ENCODE measurements at places on chromosomes 5 and 9.

DNA sequence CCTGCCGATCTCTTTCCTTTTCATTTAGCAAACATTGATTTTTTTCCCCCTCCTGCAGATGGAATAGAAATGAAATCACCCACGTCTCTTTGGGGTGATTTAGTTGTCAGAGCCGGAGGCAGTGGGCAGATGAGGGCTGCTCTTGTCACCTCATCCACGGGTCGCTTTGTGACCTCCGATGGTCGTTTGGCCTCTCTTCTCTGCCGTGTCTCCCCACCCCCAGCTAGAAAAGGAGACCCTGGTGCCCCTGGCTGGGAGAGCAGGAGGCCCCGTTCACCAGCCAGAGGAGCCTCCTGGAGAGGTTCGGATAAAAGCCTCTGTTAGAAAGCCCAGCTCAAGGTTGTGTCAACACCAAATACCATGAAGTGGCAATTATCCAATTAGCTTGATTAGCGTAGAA is 21.6 kb upstream of the RXRA start:
- DNase-seq = no peak

DNA sequence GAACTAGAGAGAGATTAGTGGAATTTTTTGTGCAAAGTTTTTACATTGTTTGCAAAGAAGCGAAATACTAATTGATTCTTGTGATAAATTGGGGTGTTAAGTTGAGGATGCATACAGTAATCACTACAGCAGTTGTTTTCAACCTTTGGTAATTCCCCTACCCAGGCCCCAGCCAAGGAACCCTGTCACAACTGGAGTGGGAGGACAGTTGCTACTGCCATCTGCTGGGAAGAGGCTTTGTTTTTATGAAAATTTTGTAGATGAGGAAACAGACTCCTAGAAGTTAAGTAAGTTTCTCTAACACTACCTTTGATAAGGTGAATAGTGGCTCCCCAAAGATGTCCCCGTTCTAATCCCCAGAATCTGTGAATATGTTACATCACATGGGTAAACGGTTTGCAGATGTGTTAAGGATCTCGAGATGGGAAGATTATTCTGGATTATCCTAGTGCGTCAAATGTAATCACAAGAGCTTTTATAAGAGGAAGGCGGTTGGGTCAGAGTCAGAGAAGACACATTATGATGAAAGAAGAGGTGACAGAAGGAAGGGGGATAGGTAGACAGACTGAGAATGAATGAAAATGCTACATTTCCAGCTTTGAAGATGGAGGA is 34.0 kb upstream of the PPP1R2B start:
- DNase-seq = no peak

DNA sequence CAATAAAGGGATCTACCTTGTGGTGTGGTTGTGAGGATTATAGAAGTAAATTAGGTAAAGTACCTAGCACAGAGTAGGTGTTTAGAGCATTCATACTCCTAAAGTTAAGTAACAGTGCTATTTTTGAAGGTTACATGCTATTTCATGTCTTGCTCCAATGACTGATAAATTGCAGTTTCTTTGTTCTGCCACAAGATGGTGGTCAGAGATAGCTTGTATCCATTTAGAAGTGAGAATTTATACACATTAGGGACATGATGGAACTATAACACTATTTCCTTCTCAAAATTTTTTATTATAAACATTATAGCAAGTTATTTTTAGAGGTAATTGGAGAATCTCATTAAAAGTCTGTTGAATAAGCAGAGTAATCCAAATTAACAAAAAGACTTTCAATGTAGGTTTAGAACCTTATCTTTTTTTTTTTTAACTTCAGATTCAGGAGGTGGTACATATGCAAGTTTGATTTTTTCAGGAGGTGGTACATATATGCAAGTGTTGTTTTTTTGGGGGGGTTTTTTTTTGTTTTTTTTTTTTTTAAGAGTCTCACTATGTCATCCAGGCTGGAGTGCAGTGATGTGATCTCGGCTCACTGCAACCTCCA is 17.1 kb downstream of the MTREX start:
- DNase-seq = no peak

GRCh38 chr5:135149956-135150723 is 116.1 kb upstream of the PITX1 start:
- no peak for DNase-seq

DNA sequence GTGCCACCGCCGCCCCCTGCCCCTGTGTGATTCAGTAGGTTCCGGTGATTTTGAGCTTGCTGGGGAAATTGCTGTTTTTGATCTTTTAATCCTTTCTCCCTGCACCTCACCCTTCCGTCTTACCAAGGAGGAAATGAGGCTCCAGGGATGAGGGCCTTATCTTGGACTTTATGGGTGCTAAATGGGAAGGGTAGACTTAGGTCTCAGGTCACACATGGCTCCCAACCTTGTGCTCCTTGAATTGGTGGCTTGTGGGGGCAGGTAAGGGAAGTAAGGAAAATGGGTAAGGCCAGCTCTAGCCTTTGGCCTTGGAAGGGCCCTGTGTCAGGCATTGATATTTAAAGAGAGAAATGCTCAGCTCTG is 1.9 kb downstream of the ERGIC1 start:
- no peak for DNase-seq

- no peak for DNase-seq
Measured at GRCh38 chr9:88753691-88754367, 218.9 kb downstream of the NXNL2 start.

DNA sequence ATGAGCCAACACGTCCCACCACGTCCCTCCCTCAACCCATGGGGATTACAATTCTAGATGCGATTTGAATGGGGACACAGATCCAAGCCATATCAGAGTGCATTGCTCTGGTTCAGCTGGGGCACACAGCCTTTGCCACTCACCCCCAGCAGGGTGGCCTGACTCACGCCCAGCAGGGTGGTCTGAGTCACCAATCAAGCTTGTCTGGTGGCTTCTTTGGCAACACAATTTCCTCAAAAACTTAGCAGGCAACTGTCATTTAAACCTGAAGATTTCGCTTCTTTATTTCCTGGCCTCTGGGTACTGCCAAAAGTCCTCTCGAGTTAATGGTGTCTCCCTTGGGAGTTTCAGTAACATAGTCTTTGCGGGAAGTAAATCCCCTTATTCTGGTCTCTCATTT is 16.3 kb upstream of the SEMA5A start:
- no peak for DNase-seq

GRCh38 chr5:129496864-129497595 is 36.9 kb downstream of the ADAMTS19 start:
- no peak for DNase-seq

- no peak for DNase-seq
Measured at GRCh38 chr5:149633476-149634350, 52.4 kb downstream of the ARHGEF37 start.

- DNase-seq = no peak
Measured at GRCh38 chr9:18857769-18858168, 175.2 kb downstream of the SAXO1 start.

GRCh38 chr9:70093944-70094343 is 50.3 kb downstream of the MAMDC2 start:
- DNase-seq = no peak

- DNase-seq = no peak
Measured at GRCh38 chr5:150491876-150492275, 16.1 kb upstream of the NDST1 start.

DNA sequence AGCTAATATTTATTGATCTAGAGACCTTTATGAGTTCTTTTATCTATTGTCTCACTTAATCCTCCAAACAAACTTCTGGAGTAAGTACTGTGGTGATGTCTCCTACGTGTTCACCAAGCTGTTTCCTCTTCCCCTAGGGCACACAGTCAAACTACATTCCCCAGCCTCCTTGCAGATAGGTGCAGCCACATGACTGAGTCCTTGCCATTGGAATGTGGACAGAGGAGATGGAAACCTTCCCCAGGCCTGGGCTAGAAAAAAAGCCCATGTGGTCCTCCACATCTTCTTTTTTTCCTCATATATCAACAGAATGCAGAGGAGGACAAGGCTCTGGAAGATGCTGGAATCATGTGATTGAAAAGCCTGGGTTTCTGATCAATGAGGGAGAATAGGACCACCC is 88.0 kb downstream of the ANKRD55 start:
- no peak for DNase-seq

DNA sequence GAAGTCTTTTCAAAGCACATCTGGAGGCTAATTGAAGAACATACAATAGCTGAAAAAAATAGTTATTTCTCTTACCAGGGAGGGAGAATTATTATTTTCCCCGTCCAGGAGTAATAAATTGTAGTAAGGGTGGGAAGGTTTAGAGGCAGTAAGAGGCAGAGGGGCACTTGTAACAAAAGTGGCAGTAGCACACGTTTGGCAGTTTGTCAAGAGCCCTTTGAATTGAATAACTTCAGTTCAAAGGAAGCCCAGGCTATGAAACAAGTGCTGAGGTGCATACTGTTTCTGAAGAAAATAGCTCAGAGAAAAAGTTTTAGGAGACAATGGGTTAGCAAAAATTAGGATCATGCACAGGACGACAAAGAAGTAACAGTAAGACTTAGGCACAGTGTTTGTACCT is 451.3 kb downstream of the LRRC70 start:
- DNase-seq = no peak

GRCh38 chr9:128714586-128715435 is 9.1 kb downstream of the ZDHHC12 start:
- DNase-seq = no peak

DNA sequence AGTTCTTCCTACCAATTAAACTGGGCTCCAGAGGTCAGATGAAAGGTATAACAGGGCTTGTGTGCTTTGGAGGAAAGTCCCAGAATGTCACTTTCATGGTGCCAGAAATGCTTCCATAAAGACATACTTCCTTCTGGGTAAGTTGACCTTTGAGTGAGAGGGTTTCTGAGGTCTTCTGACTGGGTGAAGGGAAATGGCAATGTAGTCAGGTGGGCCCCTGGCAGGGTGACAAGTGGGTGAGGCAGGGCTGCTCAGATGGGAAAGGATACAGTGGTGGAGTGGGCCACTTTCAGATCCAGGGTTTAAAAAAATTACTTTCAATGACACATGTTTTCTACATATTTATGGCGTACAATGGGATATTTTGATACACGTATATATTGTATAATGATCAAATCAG is 136.5 kb upstream of the PITX1 start:
- DNase-seq = no peak

DNA sequence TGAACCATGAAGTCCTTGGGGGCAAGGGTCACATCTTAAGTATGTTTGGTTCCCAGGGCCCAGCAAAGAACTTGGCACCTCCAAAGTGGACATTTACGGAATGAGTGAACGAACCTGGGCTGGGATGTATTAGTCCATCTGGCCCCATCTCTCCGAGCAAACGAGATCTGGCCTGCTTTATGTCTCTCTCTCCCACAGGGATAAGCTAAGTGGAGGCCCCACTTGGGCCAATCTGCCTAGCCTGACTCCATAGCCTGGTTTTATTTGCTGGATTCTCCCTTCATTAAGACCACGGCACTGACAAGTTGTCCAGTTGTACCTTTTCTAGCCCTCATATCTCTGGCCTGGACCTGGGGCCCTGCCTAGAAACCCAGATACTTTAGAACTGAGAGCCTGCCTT is 2.1 kb downstream of the TTLL11 start:
- no peak for DNase-seq

GRCh38 chr5:37197340-37198050 is 51.7 kb downstream of the CPLANE1 start:
- peak; percentile 15 for DNase-seq

DNA sequence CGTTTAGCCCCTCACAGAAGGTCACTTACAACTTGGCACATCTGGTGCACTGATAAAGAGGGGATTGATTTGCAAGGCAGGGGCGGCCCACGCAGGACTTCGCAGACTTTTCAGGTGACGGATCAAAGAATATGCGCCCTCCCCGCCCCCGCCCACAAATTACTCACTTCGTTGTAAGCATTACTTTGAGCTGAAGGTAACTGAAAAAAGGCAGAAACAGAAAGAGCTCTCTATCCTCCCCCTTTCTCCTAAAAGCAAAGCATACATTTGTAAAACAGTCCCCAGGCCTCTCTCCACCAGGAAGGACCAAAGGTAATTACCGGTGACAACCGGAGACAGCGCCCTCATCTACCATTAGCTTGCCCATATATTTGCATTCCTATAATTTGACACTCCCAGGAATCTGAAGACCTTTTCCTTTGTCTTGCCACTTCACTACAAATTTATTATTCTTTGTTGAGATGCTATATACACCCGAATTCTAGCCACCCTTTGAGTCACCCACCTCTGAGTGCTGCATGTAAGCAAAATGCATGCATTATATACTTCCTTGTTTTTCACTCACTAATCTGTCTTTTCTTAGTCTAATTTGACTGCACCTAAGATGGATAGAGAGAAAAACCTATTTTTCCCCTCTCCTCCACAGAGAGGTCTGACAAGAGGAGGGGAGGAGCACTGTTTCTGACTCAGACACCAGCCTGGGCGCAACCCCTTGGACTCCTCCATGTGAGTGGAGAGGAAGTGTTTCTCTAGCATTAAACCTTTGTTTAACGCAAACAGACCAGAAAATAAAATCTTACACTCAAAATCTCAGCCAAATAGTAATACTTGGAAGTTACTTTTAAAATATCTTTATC is 74.7 kb upstream of the SPIN1 start:
- DNase-seq = no peak

- DNase-seq = no peak
Measured at GRCh38 chr9:32360983-32361673, 23.3 kb upstream of the ACO1 start.

GRCh38 chr5:88539693-88540365 is 271.2 kb upstream of the TMEM161B start:
- no peak for DNase-seq

DNA sequence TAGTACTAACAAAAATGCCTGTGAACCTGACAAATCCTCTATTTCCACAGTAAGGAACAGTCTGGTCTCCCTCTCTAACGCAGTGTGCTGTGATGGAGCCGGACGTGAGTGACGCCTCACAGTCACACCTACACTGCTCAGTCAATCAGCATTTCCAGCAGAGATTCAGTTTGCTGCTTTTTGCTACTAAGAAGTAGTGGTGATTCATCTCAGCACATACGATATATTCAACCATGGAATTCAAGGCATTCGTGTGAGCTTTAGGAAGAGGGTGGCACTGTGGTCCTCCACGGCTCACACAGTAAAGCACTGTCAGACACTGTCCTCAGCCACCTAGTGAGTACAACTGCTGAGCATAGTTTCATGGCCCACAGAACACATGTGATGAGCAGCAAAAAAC is 70.9 kb downstream of the SETX start:
- DNase-seq = no peak

DNA sequence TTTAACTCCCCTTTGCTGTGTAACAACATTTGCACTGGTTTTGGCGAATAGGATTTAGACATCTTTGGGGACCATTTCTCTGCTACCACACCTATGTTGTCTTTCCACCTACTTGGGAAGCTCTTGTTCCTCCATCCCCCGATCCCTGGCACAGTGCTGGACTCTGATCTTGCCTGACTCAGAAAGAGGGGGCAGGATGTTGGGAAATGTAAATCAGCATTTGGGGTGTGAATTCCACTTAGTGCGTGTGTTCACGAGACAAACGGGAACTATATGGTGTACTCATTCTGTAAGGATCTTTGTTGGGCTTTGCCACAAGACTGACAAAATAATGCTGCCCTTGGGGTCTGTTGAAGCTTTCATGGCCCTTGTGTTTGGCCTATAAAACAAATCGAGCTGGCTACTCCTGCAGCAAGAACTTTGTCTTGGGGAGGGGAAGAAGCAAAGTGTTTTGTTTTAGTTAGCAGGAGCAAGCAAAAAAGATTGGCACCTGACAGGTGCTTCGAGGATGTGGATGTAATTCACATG is 18.5 kb downstream of the TMEM268 start:
- no peak for DNase-seq

Data from GM18507 (cell line).